ENCODE measurements at places on chromosomes 6 and 20.

DNA sequence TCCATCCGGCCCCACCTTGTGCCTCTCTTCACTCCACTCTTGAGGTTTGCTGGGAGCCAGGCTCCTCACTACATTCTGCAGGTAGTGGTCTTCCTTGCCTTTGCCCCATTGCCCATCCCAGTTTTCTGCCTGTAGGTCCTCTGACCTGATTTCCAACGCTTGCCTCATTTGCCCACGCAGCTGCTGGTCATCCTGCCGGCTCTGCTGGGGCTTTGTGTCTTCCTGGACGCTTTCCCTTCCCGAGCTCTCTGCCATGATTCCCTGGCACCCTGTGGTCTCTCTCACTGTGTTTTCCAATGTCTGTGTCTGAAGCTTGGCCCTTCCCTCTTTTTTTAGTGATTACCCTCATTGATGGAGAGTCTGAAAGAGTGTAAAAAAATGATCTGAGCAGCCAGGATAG lies 451.6 kb downstream of the UTRN start:
- DNase-seq = no peak

GRCh38 chr6:157706883-157707282 lies 116.2 kb upstream of the SNX9 start:
- no peak for DNase-seq

DNA sequence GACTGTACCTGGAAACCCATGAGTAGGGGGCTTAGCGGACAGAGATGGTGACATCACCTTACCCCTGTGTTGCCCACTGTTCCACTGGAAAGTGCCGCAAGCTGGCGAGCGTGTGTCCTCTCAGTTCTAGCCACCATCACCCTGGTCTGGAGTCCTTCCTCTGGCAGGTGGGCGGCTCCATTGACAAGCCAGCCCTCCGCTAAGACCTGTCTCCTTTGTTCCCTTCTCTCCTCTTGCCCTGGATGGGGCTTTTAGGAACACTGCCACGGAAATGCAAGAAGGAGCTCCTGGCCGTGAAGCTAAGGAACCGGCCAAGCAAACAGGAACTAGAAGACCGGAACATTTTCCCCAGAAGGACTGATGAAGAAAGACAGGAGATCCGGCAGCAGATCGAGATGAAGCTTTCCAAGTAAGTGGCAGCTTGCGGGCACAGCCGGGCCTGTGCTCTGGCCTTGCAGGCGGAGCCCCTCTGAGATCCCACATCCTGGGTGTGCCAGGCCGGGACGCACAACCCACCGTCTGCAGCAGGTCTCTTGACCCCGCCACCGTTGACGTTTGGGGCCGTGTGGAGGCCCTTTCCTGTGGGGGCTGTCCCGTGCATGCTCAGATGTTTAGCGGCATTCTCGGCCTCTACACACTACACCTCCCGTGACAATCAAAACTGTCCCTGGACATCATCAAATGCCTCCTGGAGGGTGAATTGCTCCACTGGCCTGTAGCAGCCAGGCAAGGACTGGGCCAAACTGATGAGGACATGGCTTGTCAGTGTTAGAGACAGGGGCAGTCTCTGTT lies 127.5 kb downstream of the SYCP2 start:
- no peak for DNase-seq

- DNase-seq = no peak
These were observed 326.4 kb upstream of the MARCKS start for GRCh38 chr6:113530769-113531168.

GRCh38 chr6:149323925-149324324 lies 6.4 kb downstream of the TAB2 start:
- no peak for DNase-seq

DNA sequence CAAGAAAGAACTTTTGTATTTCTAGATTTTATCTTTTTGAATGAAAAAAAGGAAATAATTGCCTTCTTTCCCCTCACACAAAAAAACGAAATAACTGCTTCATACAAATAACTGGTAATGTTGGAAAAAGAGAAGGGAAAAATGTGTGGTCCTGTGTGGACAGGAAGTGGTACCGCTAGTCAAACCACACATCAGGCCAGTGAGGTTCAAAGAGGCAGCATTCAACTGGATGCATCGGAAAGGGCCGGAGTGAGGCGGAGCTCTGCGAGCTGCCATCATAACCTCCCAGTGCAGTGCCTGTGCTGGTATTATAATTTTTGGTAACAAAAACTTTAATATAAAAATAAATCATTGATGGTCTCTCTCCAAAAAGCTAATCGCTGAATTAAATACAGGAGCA lies 111.2 kb downstream of the IRF4 start:
- DNase-seq = no peak

GRCh38 chr6:130632897-130633296 lies 194.3 kb upstream of the SMLR1 start:
- DNase-seq = no peak

DNA sequence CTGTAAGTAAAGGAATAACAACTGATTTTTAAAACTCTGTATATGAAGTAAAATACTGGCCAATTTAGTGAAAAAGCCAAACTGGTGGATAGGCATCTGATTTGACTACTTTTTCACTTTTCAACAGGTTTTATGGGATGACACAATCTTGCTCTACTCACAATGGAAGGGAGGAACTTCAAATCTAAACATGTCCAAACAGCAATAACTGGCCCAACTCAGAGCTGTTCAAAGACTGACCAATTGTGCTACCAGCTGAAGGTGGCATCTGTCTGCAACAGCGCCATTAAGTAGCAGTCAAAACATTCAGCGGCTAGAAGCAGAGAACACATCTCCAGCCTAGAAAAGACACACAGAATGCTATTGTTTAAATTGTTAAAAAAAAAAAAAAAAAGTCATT lies 44.6 kb downstream of the SESN1 start:
- DNase-seq = no peak

GRCh38 chr20:34112600-34113101 lies 608 bp upstream of the EIF2S2 start:
- no peak for DNase-seq

DNA sequence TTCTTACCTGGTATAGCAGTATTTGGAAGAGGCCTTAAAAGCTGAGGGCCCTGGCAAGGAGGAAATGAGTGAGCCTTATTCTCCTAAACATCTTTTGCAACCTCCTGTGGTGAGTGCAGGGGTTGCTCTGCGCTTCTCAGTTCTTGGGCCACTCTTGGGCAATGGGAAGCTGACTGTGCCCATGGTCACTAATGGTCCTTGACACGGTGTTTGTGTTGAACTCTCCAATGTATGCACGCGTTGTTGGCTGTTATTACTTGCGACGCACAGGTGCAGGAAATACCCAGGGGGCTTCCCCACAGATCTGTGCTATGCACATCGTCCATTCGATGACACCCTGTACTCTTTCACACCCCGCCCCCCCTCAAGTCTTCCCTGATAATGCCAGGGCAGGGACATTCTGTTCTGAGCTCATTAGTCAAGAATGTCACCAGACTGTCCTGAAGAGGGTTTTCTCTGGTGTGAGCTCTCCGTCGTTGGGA lies 79.7 kb downstream of the EDN1 start:
- DNase-seq = no peak

- DNase-seq = no peak
These were observed 14.4 kb downstream of the JARID2 start for GRCh38 chr6:15260099-15260821.

GRCh38 chr6:33904050-33904746 lies 100.4 kb upstream of the MLN start:
- peak; percentile 16 for DNase-seq

- DNase-seq = no peak
These were observed 25.0 kb downstream of the ERMARD start for GRCh38 chr6:169776379-169776778.

- DNase-seq = no peak
These were observed 108.1 kb downstream of the DLL1 start for GRCh38 chr6:170182781-170183120.

DNA sequence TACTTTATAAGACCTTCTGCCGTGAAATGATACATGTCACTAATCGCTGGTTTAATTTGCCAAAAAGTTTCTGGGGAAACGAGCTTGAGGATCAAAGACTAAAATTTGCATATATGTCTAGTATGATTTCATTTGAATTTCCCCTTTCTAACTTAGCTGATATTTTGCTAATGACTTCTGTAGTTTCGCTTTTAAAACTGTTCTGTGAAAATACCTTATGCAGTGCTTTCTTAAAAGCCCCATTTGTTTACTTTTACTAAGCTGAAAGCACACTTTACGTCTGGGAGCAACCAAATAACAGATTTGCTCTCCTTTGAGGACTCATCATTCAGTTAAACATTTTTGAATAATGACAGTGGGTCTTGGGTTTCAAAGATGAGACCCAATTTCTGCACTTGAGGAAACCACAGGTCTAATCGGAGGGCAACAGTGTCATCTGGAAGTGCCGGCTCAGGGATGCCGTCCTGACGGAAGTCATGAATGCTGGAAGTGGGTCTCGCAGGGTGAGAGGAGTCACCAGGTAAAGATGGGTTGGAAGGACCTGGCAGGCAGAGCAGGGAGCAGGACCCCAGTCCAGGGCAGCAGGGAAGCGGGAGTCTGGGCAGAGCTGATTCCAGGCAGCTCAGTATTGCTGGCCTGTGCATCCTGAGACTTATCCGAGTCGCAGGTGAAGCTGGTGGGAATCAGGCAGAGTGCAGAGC lies 33.2 kb downstream of the PLEKHG1 start:
- no peak for DNase-seq

DNA sequence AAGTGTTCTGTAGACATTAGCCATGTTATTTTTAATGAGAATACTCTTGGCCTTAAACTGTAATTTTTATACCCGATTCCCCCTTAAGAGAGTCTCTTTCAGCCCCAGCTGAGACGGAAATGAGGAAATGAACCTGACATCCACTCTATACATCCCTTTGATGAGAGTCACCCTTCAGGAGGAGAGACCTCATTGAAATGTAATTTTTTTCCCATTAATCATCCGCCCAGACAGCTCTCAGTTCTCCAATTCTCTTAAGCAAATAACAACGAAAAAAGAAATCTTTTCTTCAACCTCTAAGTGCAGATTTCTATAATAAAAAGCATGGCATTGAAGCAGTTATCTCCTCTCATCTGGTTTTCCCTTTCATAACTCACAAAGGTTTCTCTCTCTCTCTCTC lies 243.8 kb upstream of the PMEPA1 start:
- no peak for DNase-seq

DNA sequence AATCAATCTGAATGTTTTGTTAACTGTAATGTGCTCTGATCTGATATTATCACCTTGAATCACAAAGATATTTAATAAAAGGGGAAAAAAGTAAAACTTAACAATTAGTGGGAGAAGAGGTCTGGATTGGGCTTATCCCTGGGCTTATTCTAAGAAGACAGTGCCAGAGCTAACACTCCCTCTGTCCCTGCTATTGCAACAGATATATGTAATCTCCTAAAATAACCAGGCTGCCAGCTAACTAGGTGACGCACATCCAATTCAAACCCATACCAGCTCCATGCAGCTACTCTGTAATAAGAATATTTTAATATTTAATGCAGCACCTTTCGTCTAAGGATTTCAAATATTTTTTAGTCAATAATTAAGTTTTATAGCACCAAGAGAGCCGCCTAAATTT lies 330.1 kb upstream of the MARCKS start:
- DNase-seq = no peak

GRCh38 chr20:43658723-43659419 lies 8.0 kb upstream of the MYBL2 start:
- DNase-seq = no peak

- no peak for DNase-seq
These were observed 13.8 kb downstream of the SYTL3 start for GRCh38 chr6:158663625-158664165.

- no peak for DNase-seq
These were observed 84.5 kb downstream of the CHD6 start for GRCh38 chr20:41533537-41534136.

Measured in stimulated activated CD4-positive, alpha-beta T cell treated with anti-CD3 and anti-CD28 coated beads, Interleukin-2, amount 100 ng/mL, for 4 hours (primary cell).